ENCODE measurements at places on chromosomes 12 and 14. TPM values are rescaled to one million over a fixed set of nuclear protein-coding genes. Genes with fewer than 3 reads are reported as not detected.
A peak's percentile ranks its signal among the peaks of the same experiment; 100 is the strongest.

- no peak for DNase-seq
Measured at GRCh38 chr14:95529216-95529615, 5.6 kb upstream of the GLRX5 start.

Gene DAO
- total RNA-seq, result 0.28 TPM

DNA sequence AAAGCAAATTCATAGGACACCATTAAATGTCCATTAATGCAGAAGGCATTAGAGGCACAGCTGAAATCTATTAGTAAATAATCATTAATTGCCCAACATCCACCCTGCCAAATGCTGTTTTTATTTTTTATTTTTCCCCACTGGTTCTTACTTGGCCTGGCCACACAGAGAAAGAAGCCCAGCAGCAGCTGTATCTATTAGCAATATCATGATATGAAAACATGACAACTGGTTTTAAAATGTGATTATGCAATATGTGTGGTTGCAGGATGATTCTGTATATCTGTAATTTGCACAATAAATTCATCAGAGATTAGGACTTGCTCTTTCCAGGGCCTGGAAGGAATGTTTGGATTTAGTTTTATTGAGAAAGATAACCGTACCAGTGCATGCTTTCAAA, 44.9 kb downstream of the SIX6 start:
- no peak for DNase-seq

Gene AQP2
- 0.33 TPM for total RNA-seq

Gene MSRB3
- total RNA-seq, result 299 TPM

Gene RIMBP2
- total RNA-seq, result 1.3 TPM

DNA sequence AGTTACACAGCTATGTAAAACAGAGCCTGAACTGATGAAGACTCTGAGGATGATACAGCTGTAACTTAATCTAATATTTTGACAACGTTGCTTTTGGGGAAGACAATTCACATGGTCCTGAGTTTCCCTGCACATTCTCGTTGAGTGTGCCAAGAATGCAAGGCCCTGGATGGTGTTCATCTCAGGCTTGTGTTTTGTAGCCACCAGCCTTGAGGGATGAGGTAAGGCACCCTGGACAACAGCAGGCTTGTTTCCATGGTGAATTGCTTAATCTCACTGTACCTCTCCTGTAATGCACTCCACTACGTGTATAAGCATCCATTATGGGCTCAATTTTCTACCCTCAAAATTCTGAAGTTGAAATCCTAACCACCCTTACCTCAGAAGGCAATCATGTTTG, 2.1 kb downstream of the CATSPERB start:
- no peak for DNase-seq

DNA sequence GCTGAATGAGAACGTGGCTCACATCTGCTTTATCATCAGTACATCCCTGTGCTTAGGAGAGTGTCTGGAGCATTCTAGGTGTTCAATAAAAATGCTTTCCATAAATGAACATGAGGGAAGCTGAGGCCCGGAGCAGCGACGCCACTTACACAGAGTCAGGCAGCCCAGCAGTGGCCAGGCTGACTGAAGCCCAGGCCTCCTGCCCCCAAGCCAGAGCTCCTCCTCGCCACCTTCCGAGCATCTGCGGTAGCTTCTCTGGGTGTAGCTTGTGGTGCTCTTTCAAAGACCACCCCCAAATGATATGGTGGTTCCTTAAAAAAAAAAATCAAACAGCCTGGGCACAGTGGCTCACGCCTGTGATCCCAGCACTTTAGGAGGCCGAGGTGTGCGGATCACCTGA, 88.8 kb downstream of the FBXL14 start:
- DNase-seq, result no peak

GRCh38 chr12:92061061-92061460, 84.6 kb downstream of the BTG1 start:
- no peak for DNase-seq

- DNase-seq, result peak; percentile 89
Measured at GRCh38 chr12:25958428-25959070, at the start of gene RASSF8. RASSF8 (plus strand) TSS chr12:25958682; CDS start chr12:26055344, 96,662 bp downstream.

- DNase-seq, result no peak
Measured at GRCh38 chr12:65952737-65953209, 128.5 kb downstream of the HMGA2 start.

GRCh38 chr12:113896194-113896593, 69.9 kb downstream of the RBM19 start:
- no peak for DNase-seq

DNA sequence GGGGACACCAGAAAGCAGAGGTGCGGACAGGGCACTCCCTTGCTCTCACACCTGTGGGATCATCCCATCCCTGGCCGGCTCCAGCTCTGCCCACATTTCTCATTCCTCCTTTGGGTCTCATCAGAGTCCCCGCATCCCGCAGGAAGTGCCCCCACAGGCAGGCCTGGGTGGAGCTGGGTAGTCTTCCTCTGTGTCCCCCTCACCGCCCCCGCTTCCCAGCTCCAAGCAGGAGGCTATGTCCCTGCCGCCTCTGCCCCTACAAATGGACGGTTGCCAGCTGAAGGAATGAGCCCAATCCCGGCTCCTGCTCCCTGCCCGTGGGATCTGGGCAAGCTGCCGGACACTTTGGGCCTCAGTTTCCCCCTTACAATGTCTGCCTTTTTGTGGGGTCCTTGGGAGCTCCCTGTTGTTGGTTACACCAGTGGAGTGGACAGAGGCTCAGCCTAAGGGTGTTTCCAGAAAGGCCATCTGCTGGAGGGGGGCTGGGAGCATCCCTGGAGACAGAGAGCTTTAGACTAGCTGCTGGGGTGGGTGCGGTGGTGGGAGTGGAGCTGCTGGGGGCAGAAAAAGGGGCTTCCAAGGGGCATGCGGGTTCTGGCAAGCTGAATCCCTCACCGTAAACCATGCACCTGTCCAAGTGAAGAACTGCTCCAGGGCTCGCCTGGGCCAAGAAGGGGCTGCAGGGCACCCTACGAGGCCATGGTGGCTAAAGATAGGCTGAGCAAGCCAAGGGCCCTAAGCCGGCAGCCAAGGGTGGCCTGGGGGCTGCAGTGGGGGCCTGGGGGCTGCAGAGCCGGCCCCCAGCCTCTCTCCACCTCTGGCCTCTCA, 7.9 kb upstream of the GPR132 start:
- no peak for DNase-seq

Gene LRFN5
- total RNA-seq, result 0.74 TPM

Gene SLC2A13
- total RNA-seq, result 11.0 TPM

DNA sequence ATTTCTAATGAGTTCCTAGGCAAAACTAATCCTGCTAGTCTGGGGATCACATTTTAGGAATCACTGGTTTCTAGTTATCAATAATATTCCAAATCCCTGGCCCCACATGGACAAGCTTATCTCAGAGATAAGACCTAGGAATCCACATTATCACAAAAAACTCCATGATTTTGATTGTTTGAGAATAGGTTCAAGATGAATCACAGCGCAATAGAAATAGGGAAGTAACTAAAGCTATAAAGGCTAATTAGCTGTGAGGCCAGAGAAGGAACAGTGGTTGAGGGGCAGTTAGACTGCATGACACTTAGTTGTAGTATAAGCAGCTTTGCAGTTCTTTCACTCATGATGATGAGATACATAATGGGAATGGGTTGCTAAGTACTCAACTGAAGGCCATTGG, 13.1 kb upstream of the ATP5F1B start:
- DNase-seq, result no peak

Gene SAMD15
- total RNA-seq, result 0.60 TPM

- DNase-seq, result no peak
Measured at GRCh38 chr12:69569236-69569635, 16.0 kb upstream of the CCT2 start.

DNA sequence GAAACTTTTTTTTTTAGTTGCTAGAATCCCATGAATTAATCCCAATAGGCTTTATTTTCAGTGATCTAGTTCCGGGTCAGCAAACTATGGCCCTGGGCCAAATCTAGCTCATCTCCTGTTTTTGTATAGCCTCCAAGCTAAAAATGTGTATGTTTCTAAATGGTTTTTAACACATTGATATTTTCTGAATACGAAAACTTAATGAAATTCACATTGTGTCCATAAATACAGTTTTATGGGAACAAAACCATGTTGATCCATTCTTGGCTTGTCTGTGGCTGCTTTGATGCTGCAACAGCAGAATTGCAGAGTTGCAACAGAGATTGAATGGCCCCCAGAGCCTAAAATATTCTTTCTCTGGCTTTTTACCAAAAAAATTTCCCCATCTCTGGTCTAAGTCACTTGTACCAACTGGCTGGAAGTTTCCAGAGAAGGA, 47.5 kb downstream of the ZNF664 start:
- no peak for DNase-seq

- no peak for DNase-seq
Measured at GRCh38 chr12:127642208-127642607, 624.8 kb upstream of the TMEM132C start.

- no peak for DNase-seq
Measured at GRCh38 chr12:120399531-120399930, 30.6 kb upstream of the MSI1 start.

Gene RND1
- total RNA-seq, result 0.29 TPM

Gene GNB3
- 4.0 TPM for total RNA-seq

DNA sequence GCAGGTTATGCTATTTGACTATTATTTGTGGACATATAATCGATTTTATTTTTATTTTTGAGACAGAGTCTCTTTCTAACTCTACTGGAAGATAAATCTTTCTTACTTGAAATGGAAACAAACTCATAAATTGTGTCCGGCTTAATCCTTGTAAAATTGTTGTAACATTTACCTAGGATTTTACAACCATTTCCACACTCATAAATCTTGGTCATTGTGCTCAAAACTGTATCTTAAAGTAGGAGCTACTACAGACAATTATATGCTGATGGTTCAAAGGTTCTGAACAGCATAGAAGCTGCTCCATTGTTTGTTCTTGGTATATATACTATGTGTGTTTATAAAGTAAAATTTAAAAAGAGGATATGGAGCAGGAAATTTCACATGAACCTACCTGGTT, 4.6 kb upstream of the ARF6 start:
- no peak for DNase-seq

- no peak for DNase-seq
Measured at GRCh38 chr12:105331805-105332251, 1.3 kb downstream of the C12orf75 start.

- no peak for DNase-seq
Measured at GRCh38 chr12:102475355-102475754, 5.0 kb downstream of the IGF1 start.

GRCh38 chr12:89278862-89279261, 73.4 kb downstream of the DUSP6 start:
- DNase-seq, result no peak

DNA sequence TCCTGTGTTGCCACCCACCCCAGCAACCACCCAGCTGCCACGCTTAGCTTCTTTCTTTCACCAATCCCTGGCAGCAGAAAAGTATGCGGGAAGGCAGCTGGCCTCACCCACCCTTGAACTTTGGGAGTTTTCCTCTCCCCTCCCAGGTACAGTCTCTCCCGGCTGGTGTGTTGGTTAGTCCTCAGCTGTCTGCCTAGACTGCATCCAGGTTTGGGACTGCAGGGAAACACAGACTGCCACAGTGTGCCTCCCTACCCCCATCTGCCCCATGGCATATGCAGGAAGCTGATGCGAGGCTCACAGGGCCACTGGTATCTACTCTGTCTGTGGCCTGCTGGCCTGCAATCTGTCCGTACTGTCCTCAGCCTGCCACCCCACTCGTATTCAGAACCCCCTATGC, 2.1 kb downstream of the CD9 start:
- no peak for DNase-seq

DNA sequence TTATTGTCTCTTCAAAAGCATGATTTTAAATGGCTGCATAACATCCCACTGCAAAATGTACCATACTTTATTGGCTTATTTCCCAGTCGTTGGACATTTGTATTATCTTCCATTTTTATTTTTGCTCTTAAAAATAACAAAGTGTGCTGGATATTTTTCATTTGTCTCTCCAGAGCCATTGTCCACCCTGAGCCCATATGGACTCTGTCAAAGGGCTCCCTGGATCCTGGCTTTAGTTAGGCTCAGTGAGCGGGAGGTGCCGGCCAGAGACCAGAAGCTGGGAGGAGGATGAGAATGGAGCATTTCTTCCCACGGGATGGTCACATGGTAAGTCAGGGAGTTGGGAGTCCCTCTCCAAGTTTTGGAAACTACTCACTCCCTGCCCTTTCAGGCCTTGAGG, 296.9 kb downstream of the NUAK1 start:
- no peak for DNase-seq

- no peak for DNase-seq
Measured at GRCh38 chr12:1912580-1913376, 5.7 kb downstream of the CACNA2D4 start.

- DNase-seq, result no peak
Measured at GRCh38 chr12:28586481-28586880, 396.2 kb downstream of the CCDC91 start.

Gene ATL1
- total RNA-seq, result 16.0 TPM

DNA sequence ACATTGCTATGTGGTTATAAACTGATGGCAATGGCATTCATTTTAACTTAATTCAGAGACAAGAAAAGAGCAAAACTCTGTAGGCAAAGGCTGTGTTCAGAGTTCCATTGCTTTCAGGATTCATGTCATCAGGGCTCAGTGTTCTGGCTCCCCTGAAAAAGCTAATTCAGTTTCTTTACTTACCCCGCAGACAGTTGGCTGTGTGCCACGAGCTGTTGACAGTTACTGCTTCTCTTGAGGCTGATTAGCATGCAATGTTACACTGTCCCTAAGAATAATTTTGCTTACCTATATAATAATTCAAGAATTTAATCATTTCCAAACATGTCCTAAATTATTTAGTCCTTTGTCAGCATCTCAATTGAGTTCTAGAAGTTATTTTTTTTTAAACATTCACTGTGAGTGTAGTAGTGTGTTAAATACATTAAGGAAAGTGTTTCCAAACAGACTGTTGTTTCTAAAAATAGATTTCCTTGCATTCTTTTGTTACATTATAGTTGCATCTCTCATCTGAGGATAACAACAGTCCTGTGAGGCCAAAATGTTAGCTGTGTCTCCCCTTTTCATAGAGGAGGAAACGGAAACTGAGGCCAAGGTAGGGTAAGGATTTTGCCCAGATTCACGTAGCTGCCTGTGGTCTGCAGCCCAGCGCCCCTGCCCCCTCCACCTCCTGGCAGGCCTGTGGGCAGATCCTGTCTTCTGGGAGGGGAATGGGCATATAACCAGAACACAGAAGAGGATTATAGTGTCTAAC, 98.6 kb downstream of the PELI2 start:
- DNase-seq, result no peak

Gene TNFAIP2
- 112 TPM for total RNA-seq

DNA sequence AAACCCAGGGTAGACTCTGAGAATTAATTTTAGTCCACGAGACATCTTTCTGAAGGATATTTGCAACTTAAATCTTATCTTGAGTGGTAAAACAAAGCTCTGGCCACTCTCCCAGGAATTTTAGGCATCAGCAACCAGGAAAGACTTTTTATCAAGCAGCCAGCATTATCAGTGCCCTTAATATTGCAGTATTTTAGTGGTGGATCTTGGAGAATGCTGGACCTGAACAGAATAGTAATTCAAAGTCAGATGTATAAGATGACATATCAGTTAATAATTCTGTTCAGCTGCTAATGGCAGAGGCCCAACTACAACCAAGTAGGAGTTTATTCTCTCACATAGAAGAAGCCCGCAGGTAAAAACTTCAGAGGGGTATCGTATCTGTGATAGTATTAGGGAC, 59.0 kb upstream of the CRY1 start:
- DNase-seq, result no peak
